ENCODE measurements at places on chromosomes 11 and 22.

GRCh38 chr11:119789766-119790407 lies 60.9 kb upstream of the NECTIN1 start:
- DNase-seq: no peak

DNA sequence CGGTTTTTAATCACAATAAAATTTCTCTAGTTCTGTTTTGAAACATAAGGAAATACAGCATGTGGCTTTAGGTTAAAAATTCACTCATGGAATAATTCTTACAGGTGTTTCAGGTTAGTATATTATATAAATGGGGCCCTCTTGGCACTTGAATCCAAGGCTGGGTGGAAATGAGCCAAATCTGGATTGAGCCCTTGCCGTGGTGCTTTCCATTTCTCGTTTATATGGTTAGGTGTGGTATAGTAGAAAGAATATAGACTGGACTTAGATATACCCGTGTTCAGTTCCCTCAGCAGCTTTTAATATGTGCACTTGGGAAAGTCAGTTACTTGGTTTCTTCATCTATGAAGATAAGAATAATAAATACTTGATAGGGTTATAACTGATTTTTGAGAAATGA lies 16.0 kb downstream of the ZFP91 start:
- no peak for DNase-seq

GRCh38 chr22:33726294-33726734 lies 194.0 kb downstream of the LARGE1 start:
- DNase-seq: no peak

DNA sequence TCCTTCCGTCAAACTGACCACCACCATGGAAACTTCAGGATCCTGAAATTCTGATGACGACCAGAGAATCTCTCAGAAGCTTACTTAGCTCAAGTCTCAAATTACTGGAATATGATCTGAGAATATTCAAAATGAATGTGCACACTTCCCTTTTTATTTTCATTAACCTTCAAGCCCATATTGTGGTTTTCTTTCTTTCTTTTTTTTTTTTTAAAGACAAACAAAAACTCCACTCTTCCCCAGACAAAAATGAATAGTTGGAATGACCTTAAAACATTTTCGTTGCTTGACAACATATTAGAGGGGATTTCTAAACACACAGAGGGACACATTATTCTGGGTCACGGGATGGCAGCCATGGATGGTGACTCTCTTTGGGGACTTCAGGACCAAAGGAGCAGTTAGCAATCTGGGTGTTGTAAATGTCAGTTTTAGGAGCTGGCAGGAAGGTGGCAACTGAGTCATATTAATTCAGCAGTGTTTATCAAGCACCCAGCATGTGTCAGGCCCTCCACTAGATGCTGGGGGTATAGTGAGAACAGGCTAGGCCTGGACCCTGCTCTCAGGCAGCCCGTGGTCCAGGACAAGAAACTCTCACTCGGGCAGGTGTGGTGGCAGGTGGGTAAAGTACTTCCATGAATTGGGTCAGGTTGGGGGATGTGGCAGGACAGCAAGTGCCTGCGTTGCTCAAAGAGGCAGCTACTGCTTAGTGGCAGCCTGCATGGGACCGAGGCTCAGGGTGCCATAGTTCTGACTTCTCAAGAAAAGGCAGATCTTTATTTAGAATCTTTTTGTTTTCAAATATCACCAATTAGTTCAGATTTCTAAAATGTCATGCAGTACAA lies 126.1 kb downstream of the HIPK3 start:
- DNase-seq: no peak

DNA sequence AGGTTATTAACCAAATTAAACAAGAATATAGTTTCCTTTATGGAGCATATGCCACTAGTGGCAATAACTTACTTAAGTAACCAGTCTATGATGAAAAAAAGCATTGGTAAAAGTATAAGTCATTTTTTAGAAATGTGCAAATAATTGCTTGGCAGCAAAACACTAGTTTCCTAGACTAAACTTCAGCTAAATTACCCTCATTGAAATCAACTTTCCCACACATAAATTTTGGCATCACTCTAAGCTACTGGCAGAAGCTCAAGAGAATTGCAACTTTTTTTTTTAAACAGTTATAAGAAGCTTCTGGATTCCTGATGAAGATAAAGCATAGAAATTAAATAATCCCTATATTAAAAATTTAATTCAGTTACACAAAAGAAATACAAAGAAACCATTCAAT lies 12.5 kb downstream of the CCDC34 start:
- no peak for DNase-seq

GRCh38 chr11:78441956-78442355 lies 24.3 kb upstream of the GAB2 start:
- DNase-seq: no peak

GRCh38 chr11:111665777-111666176 lies 63.5 kb downstream of the SIK2 start:
- DNase-seq: no peak

- no peak for DNase-seq
Observed at GRCh38 chr11:21814169-21814568, 378.7 kb upstream of the ANO5 start.

DNA sequence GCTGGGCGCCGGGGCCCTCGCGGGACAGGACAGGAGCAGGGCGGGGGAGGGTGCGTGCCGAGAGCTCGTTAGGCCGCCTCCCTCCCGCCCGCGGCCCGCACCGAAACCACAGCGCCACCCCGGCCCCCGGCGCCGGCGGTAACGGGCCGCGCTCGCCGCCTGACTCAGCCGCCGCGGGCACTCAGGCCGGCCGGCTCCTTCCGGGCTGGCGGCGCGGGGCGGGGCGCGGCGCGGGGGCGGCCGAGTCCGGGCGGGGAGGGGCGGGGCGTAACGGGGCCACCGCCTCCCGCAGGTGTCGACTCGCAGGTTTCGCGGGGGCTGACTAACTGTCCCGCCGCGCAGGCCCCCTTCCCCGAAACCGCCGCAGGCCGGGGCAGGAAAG lies at the start of gene AP5B1:
TSS of gene AP5B1 (minus strand) at position 207 of the 382 bp plus-strand sequence. CDS start 385 bp downstream, outside the sequence.
- peak; percentile 80 for DNase-seq

- no peak for DNase-seq
Observed at GRCh38 chr11:94281324-94281723, 23.1 kb upstream of the IZUMO1R start.

GRCh38 chr11:74204701-74205100 lies 33.6 kb downstream of the PPME1 start:
- no peak for DNase-seq

GRCh38 chr22:29475550-29475949 lies 4.5 kb upstream of the NEFH start:
- no peak for DNase-seq

GRCh38 chr11:13776134-13776815 lies 107.8 kb downstream of the FAR1 start:
- no peak for DNase-seq

DNA sequence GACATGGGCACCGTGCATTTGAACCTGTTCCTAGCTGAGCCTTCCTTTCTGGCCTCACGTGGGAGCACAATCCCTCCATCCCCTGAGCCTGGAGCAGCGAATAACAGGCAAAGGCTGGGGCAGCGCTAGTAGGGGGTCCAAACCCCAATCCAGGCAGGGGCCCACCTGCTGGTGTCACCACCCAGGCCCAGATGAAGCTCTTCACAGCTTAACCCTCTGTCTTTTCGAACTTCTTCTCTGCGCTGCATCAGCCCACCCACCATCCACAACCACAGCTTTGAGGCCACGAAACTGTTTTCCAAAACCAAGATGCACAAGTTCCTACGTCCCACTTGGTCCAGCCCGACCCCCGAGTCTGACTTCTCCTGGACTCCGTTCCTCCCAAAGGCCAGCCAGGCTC lies 11.5 kb downstream of the KCNC1 start:
- no peak for DNase-seq

GRCh38 chr11:69921128-69922014 lies 102.2 kb upstream of the FGF3 start:
- no peak for DNase-seq

DNA sequence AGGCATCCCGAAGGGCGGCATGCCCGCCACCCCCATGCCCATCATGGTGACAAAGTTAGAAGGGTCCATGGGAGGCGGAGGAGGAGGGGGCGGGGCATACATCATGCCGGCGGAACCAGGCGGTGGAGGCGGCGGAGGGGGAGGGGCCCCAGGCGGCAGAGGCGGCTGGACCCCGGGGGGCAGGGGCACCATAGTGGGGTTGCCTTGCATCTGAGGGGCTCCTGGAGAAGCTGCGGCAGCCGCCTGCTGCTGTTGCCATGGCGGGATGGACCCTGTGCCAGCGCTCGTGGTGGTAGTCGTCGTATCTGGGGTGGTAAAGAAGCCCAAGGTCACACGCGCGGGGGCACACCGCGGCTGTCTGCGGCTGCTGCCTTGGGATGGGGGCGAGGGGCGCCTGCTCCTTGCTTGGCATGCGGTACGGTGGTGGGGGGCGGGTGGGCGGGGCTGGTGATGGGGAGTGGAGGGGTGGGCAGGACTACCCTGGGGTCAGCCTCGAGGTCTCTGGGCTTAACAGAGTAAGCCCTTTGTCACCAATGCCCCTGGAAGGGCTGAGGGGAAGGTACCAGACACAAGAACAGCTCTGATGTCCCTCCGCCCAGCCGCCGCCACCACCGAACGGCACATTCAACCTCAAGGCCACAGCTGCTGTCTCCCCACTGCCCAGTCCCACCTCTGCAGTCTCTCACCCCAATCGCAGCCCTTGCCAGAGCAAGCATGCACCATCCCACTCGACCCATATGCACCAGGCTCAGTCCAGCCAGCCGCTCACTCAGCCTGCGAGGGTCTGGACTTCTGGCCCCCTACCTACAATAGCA lies 6.3 kb upstream of the PYGM start:
- peak; percentile 61 for DNase-seq
